A549 treated with RU486 at 1 μM for 4 hours (cell line): ENCODE measurements at places on chromosomes 5 and 9. TPM values are rescaled to one million over a fixed set of nuclear protein-coding genes. Genes with fewer than 3 reads are reported as not detected.

FAM221B gene
- total RNA-seq = not detected in 5 replicates

MYORG gene
- 2.9 to 4.4 TPM (median 4.0 TPM) in 5 replicates for total RNA-seq

CDH9 gene
- total RNA-seq = not detected in 5 replicates

SPATA31E1 gene
- total RNA-seq = not detected in 5 replicates

C5orf22 gene
- total RNA-seq = 10.3 to 16.4 TPM (median 13.7 TPM) in 5 replicates

PRXL2C gene
- 13.6 to 16.5 TPM (median 15.6 TPM) in 5 replicates for total RNA-seq

PCDHB16 gene
- 0.04 to 0.30 TPM (median 0.07 TPM) in 5 replicates for total RNA-seq

ACO1 gene
- 27.6 to 31.2 TPM (median 29.8 TPM) in 5 replicates for total RNA-seq

CCDC192 gene
- not detected in 5 replicates for total RNA-seq

GNA14 gene
- 0.06 TPM in 1 of 5 replicates, not detected in the others for total RNA-seq

GKAP1 gene
- 3.9 to 6.1 TPM (median 5.4 TPM) in 5 replicates for total RNA-seq
